ENCODE measurements at places on chromosomes 6 and 20. TPM values are rescaled to one million over a fixed set of nuclear protein-coding genes. Genes with fewer than 3 reads are reported as not detected.

GRCh38 chr6:56992703-56993102, 37.8 kb downstream of the BEND6 start:
- DNase-seq = no peak

- no peak for DNase-seq
These were observed at the start of gene POU5F1 for GRCh38 chr6:31170600-31170881. Gene POU5F1 (minus strand): TSS chr6:31170682. CDS start chr6:31170620, 62 bp downstream.

DNA sequence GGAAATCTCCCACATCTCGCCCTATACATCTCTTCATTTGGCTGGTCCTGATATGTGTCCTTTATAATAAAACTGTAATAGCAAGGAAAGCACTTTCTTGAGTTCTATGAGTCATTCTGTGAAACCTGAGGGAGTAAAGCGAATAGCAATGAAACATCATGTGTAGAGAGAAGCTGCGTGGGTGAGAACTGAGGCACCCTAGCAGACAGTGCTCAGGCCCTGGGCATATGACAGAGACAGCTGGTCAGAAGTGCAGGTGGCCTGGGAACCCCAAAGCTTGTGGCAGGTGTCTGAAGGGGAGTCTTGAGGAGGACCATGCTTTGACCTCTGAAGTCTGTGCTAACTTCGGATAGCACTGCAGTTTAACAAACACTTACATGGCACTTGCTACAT, 1.3 kb upstream of the BLOC1S5 start:
- no peak for DNase-seq

- DNase-seq = no peak
These were observed 13.6 kb upstream of the GPRC6A start for GRCh38 chr6:116842459-116842858.

PLN gene
- total RNA-seq = 5.0 TPM

ARFRP1 gene
- total RNA-seq = 55.6 TPM

GRCh38 chr6:129242546-129242945, 359.6 kb downstream of the LAMA2 start:
- DNase-seq = no peak

- no peak for DNase-seq
These were observed 15.9 kb downstream of the ROS1 start for GRCh38 chr6:117409863-117410262.

- DNase-seq = no peak
These were observed 332.1 kb downstream of the UTRN start for GRCh38 chr6:144617191-144617590.

GPR6 gene
- total RNA-seq = not detected

GRCh38 chr6:5811997-5812396, 194.7 kb downstream of the NRN1 start:
- DNase-seq = no peak

GRCh38 chr6:119241111-119241465, 108.5 kb downstream of the MAN1A1 start:
- DNase-seq = peak; percentile 19

DNA sequence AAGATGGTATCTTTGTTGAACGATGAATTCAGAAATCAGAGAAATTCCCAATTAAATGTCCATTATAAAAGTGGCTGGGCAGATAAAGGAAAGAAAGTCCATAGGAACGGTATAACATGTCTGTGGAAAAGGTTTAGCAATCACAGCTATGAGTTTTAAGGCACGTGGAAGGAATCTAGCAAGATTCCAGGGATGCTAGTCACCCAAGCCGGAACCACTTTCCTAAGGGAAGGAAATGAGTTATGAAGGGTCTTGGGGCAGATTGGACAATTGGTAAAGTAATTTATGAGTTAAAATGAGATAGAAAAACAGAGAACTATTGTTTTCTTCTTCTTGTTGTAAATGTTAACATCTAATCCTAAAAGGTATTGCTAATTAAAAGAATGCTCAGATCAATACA, 384.8 kb downstream of the ADGRB3 start:
- no peak for DNase-seq

- DNase-seq = no peak
These were observed 8.8 kb downstream of the SLC17A2 start for GRCh38 chr6:25921525-25922203.

ASIP gene
- total RNA-seq = 2.1 TPM

DNA sequence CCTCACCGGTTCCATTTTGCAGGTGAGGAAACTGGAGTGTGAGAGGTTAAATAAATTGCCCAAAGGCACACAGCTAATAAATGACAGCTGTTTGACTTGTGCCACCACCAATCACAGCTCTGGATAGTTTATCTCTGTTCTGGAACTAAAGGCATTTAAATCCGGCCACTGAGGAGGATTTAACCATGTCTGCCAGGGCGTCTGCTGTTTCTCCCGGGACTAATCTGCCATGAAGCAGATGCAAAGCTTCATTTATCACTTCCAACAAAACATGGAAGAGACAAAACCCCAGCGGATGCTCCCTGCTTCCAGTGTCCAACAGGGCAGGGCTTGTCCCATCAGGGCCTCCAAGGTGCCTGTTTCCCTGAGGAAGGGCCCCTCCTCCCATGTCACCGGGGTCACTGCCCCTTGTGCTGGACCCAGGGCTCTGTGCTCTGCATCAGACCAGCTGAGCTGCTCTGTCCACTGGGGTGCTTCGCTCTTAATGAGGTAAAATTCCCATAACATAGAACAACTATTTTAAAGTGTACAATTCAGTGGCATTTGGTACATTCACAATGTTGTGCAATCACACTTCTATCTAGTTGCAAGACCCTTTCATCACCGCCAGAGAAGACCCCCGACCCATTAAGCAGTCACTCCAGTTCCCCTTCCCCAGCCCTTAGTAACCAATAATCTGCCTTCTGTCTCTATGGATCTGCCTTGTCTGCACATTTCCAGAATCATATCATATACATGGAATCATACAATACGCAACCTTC, 244.3 kb downstream of the PTPRT start:
- no peak for DNase-seq

DNA sequence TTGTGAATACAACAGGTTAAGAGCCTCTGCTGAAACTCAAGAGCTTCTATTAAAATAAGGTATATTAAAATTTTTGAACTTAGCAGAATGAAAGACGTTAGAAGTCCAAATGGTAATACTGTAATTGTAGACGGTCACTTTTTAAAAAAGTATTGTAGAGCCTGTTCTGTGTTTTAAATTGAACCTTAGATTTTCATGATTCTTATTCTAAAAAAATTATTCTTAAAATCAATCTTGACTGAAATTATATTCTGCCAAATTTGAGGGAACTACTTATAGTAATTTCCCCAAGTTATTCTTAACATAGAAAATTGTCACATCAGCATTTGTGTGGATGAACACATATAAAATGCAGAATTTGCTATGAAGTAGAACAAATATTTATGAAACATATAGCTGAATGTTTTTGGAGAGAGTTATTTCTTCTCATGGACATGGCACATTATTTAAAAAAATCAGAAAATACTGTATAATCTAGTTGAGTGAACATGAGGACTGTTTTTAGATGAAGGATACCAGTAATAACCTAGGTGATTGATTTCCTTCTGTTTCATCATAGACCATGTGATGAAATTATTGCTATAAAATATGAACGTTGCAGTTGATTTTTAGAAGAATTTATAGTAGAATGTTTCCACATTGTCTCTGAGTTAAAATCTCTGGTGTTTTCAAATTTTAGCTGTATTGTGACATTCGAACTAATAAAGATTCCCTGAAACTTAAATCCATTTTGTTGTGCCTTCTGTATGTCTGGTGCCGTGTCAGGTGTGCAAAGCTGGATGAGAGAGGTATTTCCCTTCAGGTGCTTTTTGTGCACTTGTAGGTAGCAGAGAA, 2.8 kb downstream of the TBPL1 start:
- no peak for DNase-seq

GRCh38 chr20:34920055-34920454, 35.6 kb downstream of the GSS start:
- DNase-seq = no peak

QRSL1 gene
- total RNA-seq = 9.2 TPM

GRCh38 chr6:109227646-109228045, 132.3 kb downstream of the CEP57L1 start:
- no peak for DNase-seq

- DNase-seq = no peak
These were observed 101.5 kb downstream of the TMEM242 start for GRCh38 chr6:157221817-157222175.

- DNase-seq = no peak
These were observed 5.2 kb upstream of the MMS22L start for GRCh38 chr6:97288188-97288587.

SSTR4 gene
- total RNA-seq = not detected

RMND1 gene
- 25.0 TPM for total RNA-seq

DNA sequence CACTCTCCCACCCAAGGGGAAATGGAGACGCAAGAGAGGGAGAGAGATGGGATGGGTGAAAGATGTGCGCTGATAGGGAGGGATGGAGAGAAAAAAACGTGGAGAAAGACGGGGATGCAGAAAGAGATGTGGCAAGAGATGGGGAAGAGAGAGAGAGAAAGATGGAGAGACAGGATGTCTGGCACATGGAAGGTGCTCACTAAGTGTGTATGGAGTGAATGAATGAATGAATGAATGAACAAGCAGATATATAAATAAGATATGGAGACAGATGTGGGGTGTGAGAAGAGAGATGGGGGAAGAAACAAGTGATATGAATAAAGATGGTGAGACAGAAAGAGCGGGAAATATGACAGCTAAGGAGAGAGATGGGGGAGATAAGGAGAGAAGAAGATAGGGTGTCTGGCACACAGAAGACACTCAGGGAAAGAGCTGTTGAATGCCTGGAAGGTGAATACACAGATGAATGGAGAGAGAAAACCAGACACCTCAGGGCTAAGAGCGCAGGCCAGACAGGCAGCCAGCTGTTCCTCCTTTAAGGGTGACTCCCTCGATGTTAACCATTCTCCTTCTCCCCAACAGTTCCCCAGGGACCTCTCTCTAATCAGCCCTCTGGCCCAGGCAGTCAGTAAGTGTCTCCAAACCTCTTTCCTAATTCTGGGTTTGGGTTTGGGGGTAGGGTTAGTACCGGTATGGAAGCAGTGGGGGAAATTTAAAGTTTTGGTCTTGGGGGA, 754 bp downstream of the TNF start:
- DNase-seq = no peak

SYTL3 gene
- total RNA-seq = 11.0 TPM

C20orf202 gene
- total RNA-seq = 1.1 TPM

DNA sequence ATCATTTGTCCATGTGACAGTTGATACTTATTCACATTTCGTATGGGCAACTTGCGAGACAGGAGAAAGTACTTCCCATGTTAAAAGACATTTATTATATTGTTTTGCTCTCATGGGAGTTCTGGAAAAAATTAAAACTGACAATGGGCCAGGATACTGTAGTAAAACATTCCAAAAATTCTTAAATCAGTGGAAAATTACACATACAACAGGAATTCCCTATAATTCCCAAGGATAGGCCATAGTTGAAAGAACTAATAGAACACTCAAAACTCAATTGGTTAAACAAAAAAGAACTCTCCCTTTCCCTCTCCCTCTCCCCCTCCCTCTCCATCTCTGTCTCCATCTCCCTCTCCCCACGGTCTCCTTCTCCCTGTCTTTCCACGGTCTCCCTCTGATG, 19.4 kb upstream of the EIF2S2 start:
- DNase-seq = no peak

- no peak for DNase-seq
These were observed 9.3 kb upstream of the DUSP22 start for GRCh38 chr6:282867-283416.

GRCh38 chr6:78353040-78353439, 514.3 kb upstream of the IRAK1BP1 start:
- no peak for DNase-seq

All from testis (tissue), 5 donors.